Effector CD8-positive, alpha-beta T cell (primary cell): ENCODE measurements at places on chromosomes 13 and 19.

DNA sequence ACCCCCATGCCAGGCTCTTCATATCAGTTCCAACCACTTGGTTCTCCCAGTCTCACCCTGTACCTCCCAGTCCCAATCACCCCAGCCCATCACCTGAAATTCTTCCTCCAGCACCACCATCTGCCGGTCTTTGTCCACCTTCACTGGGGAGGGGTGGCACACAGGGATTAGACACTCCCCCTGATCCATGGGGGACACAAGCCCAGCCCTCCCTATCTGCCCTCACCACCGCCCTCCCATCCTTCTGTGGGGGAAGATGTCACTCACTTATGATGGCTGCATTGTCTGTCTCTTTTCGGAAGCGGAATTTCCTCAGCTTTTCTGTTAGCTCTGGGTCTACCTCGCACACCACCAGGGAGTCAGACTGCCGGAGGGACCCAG is 685 bp downstream of the GMFG start:
- DNase-seq: no peak

DNA sequence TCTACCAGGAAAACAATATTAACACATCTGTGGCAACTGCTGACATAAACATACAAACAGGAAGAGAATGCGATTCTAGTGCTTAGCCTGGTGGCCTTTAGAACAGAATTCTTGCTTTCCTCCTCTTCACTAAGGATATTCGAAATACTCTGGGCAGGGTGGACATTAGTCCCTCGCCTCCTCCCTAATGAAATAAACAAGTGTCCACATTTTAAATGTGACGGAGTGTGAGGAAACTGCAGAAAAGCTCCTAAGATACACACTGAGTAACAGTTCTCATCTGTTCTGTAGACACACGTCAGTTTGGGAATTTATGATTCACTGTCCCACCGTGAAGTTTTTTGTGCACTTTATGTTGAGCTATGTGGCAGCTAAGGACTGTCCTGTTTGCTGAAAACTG is 639 bp downstream of the STARD13 start:
- DNase-seq: no peak

- no peak for DNase-seq
Observed at GRCh38 chr19:4930664-4931063, 21.4 kb downstream of the UHRF1 start.

- DNase-seq: no peak
Observed at GRCh38 chr13:61036715-61037114, 378.9 kb downstream of the PCDH20 start.

GRCh38 chr13:102402290-102402689 is 442 bp upstream of the FGF14 start:
- peak; percentile 8 for DNase-seq

DNA sequence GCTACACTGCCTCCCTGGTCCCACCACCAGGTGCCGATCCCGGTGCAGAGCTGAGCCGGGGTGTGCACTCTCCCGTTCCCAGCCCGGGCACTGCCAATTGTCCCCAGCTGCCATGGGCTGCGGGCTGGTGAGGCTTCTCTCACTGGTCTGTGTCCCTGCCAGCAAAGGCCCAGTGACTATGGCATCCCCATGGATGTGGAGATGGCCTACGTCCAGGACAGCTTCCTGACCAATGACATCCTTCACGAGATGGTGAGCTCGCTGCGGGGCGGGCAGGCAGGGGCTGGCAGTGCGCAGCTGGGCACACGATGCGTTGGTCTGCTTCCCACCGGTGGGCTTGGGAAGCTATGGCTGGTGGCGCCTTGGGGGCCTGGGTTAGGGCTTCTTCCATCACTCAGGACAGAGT is 14.6 kb downstream of the MPND start:
- DNase-seq: no peak

DNA sequence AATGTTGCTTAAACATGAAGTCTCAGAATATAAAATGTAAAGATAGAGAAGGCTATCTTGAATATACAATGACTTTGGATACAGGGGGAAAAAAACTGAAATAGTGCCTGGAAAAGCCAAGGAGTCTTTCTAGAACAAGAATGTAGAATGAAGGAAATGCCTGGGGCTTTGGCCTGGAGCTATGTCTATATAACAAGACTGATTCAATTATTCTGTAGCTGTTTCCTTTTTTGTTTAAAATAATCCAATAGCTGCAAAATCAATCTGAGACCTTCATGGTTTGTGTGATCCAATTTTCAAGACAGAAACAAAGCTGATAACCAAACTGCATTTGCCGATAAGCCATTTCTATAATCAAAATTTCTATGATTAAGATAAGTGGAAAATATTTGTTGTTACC is 530.9 kb upstream of the NBEA start:
- DNase-seq: no peak

GRCh38 chr13:112964971-112965492 is 4.0 kb upstream of the MCF2L start:
- no peak for DNase-seq

DNA sequence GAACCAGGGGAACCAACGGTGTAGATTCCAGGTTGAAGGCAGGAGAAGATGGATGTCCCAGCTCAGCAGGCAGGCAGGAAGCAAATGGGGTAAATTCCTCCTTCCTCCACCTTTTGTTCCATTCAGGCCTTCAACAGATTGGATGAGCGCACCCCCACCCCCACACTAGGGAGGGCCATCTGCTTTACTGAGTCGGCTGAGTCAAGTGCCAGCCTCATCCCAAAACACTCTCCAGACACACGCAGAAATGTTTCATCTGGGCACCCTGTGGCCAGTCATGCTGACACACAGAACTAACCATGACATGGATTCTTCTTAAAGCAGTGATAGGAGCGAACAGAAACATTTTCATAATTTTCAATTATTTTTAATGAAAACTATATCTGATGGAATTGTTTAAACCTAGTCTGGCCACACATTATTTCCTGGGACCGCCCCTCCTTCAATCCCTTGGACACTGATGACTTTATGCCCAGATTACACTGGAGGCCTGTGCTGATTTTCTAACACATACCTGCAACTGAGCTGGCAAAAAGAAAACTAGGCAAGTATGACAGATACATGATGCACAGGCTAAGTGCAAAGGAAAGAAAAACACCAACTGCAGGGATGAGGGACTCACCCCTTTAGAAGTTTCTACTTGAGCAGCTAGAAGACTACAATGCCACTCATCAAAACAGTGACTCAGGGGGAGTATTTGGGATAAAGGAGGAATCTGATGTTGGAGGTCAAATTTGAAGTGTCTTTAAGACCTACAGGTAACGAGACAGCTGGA is 154.2 kb downstream of the TNFRSF19 start:
- no peak for DNase-seq

DNA sequence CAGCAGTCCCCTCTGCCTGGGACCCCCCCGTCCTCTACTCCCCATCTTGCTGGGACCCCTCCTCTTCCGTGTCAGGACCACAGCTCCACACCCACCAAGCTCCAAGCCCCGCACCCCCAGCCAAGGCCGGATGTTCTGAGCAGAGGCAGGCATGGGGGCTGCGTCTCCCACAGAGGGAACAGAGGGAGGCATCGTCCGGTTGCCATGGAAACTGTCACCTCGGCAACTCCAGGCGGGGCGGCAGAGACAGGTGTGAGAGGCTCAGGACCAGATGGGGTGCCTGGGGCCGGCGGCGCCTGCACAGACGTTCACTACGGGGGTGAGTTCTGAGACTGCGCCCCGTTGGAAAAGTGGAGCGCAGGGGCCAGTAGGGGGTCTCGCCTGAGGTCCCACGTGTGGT is 5.4 kb downstream of the RNU6-9 start:
- peak; percentile 42 for DNase-seq

GRCh38 chr19:42422901-42423461 is 4.2 kb downstream of the LIPE start:
- DNase-seq: peak; percentile 44

- DNase-seq: no peak
Observed at GRCh38 chr19:310141-310651, 19.0 kb upstream of the PLPP2 start.

- no peak for DNase-seq
Observed at GRCh38 chr13:44331912-44332851, 41.4 kb upstream of the SERP2 start.

DNA sequence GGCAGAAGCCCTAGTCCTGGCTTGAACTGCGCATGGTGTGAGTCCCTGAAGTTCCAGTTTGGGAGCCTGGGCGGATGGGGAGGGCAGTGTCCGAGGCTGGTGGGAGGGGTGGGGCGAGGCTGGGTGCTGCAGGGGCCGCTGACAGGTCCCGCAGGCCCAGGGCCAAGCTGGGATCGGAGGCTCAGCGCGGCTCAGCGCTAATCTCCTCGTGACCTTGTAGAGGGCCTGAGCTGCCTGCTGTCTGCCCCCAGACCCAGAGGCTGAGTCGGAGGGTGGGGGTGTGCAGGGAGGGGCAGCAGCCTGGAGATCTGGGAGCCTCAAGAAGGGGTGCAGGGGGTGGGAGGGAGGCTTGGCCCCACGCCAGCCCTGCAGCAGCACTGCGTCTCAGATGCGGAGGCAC is 3.0 kb downstream of the ATP1A3 start:
- DNase-seq: no peak

DNA sequence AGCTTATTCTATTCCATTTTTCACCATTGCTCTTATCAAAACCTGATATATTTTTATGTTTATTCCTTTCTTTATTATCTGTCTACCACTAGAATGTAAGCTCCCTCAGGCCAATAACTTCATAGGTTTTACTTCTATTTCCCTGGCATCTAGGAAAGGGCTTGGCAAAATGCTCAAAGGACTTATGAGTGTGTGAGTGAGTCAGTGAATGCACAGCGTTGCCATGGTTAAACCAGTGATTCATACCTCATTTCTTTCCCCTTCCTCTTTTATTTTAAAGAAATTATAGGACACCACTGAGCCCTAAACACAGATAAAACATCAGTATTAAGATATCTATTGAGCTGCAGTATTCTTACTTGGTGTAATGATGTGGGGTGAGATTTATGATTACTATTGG is 162.1 kb downstream of the GPC6 start:
- no peak for DNase-seq

DNA sequence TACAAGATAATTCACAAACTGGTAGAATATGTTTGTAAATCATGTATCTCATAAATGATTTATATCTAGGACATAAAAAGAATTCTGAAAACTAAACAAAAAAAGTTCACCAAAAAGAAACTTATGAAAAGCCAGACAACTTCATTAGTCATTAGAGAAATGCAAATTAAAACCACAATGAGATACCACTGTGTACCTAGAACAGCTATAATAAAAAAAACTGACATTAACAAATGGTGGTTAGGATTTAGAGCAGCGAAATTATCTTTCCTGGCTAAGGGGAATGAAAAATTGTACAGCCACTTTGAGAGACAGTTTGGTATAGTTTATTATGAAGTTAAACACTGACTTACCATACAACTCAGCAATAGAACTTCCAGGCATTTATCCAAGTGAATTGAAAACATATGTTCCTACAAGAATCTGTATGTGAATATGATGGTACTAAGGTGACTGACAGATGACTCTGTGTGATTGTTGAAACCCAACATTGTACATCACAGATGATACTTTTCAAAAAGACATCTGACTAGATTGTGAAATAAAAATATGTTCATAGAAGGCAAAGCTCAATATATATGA is 41.8 kb downstream of the UGGT2 start:
- no peak for DNase-seq

DNA sequence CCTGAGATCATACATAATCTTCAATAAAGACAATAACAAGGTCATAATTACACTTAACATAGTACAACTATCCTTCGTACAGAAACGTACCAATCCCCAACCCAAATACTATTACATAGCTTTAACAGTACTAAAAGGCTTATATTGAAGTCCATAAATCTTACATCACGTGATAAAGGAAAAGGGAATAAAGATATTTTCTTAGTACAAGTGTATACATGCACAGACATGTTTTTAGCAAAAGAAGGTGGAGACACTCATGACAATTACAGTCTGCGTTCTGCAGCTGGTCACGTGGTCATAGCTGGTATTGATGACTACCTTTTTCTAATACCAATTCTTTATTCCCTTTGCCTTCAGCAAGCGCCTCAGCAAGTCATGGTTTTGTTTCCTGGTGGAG is 464.5 kb upstream of the SLITRK5 start:
- no peak for DNase-seq

DNA sequence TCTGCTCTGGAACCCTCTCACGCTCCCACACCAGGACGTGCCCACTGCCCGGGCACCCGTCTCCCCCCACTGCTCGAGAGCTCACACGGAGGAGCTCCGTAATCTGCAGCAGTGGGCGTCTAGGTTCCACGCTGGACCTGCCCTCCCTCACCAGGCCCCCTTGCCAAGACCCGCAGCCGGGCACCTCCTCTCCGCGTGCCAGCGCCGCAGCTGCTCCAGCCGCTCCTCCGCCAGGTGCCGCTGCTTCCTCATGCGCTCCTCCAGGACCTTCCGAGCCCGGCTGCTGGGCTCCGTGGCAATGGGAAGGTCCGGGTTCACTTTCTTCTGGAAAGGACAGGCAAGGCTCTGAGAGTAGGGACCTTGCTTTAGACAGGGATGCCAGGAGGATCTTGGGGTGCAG is 35.0 kb upstream of the MATK start:
- no peak for DNase-seq

GRCh38 chr13:50526661-50527071 is 316.8 kb downstream of the DLEU7 start:
- DNase-seq: no peak

DNA sequence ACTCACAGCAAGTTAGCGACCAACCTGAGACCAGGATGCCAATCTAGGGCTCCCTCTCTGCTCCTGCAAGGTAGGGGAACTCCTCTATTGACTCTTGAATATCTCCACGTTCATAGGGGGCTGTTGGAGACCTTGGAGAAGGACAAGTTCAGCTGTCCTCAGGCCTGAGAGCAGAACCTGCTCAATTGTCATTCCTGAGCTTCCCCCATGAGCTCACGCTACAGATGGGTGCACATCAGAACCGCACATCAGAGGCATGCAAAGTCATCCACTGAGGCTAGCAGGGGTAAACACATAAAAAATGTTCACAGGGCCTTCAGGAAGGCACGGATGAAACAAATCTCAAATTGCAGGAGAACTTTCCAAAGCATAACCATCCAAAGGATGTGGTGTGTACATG is 168.8 kb upstream of the ZNF507 start:
- no peak for DNase-seq

DNA sequence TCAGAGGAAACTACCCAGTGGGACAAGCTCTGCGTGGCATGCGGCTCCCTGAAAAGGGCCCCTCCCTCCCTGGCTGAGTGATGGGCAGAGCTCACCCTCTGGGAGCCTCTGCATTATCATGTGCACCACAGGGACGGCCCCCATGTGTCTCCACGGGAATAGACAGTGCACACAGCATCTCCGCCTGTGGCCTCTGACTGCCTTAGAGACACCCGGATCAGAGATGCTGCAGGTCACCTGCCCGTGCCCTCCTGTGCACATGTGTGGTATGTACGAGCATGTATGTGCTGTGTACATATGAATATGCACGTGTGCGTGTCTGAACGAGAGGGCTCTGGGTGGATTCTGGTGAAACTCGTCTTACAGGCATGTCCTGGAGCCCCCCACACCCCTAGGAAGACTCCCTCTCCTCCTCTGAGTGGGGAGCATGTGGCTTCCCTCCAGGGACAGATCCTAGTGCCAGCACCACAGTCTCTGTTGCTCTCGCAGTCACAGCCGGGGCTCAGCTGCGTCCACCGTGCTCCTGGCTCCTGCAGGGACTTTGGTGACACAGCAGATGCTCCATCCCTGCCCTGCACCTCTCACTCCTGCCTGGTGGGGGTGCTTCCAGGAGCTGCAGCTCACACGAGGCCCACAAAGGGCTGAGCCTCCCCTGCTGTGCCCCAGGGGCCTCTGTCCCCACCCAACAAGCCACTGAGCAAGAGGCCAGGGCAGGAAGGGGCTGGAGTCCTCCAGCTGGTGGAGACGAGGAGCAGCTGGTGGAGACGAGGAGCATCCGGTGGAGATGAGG is 19.6 kb downstream of the C13orf46 start:
- DNase-seq: no peak
